ENCODE measurements at places on chromosomes 2 and 18.
A peak's percentile ranks its signal among the peaks of the same experiment; 100 is the strongest.

DNA sequence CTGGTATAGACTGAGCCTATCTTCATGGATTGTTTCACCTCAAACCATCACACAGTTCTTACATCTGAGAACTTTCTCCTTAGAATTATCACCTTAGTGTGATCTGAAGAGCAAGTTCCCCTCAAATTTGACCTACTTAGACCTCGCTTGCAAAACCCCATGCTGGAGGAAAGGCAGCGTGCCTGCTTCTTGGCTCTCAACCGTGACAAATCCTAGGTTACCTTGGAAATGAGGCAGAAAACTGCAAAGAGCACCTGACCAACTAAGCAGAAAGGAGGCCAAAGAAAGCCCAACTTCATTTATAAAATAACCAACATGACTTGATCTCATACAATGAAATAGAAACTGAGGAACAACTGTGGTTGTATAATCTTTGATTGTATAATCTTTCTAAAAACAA, 146.4 kb downstream of the RAB3GAP1 start:
- DNase-seq = no peak

GRCh38 chr2:215983581-215984351, 29.6 kb downstream of the MREG start:
- no peak for DNase-seq

DNA sequence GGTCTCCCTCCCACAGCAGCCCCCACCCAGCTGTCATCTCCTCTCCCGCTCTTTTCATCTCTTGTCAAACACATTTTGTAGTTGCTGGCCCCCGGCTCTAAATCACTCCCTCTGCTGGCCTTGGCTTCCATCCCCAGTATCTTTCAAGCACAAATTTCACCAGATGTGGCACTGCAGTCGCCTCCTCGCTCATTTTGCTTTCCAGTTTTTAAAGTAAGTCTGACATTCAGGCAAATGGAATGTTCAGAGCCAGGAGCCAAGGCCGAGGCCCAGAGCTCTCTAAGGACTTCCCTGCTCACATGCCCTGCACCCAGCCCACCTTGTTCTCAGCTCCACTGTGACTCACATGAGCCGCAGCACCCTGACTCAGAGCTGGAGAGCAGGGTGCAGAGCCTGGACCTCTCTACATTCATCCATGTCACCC, 158.4 kb downstream of the GALNT14 start:
- no peak for DNase-seq

DNA sequence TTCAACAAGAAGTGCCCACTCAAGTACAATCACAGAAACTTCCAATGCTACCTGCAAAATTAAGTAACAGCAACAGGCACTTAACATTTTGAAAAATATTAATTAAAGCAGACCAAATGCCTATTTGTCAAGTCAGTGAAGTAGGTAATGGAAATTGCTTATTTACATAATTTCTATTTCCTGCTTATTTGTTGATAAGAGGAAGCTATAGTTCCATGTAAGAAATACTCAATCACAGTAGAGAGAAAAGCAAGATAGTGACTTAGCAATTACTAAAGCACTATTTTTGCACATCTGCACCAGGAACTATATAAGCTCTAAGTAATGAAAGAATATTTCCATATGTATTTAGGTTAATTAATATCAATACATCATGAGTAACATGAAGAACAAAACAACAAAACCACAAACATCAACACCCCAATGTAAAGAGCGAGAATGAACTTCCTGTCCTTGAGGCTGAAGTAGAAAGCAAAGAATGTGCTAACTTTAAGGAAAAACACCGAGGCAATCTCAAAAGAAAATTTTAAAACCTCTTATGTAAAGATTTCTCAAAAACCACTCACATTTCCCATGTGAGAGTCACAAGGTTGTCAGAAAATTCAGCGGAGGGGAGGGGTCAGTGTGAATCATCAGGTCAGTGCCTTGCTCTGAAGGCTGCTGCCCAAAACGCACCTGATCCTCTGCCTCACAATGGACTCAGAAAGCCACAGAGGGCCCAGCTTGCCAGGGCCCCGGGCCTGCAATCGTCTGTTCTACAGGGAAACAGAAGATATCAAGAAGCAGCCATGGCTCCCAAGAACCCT, 12.5 kb downstream of the NPC1 start:
- DNase-seq = peak; percentile 44

- DNase-seq = no peak
Measured at GRCh38 chr2:36351736-36352349, 3.7 kb upstream of the CRIM1 start.

DNA sequence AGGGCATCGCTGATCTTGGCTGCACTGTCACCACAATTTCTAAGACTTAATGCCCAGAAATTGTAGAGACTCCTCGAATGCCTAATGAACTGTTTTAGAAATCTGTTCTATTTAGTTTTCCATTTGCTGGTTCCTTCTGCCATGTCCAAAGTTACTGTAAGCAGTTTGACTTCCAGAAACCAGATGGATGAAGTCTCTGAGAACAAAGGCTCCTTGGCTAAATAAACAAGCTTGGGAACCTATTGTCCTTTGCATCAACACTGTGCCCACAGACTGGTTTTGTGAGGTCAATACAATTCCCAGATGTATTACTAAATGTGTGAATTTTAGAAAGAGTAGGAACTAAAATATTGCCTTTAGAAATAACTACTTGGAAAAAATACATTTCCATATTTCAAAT, 600.2 kb downstream of the NYAP2 start:
- no peak for DNase-seq

- no peak for DNase-seq
Measured at GRCh38 chr2:237571551-237571950, 5.2 kb downstream of the PRLH start.

DNA sequence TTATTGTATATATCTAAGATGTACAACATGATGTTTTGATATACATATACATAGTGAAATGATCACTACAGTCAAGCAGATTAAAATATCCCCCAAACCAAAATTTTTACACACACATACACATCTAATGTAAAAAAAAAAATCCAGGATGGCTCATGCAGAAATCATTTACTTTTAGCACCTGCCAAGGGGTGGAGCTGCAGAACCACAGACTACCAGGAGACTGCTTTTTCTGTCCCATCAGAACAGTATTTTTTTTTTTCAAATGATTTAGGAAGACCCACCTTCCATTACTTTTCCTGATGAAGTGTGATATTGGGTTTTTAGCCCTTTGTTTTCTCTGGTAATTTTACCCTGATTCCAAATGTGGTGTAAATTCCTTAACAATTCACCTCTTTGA, 61.9 kb downstream of the AQP4 start:
- DNase-seq = no peak

DNA sequence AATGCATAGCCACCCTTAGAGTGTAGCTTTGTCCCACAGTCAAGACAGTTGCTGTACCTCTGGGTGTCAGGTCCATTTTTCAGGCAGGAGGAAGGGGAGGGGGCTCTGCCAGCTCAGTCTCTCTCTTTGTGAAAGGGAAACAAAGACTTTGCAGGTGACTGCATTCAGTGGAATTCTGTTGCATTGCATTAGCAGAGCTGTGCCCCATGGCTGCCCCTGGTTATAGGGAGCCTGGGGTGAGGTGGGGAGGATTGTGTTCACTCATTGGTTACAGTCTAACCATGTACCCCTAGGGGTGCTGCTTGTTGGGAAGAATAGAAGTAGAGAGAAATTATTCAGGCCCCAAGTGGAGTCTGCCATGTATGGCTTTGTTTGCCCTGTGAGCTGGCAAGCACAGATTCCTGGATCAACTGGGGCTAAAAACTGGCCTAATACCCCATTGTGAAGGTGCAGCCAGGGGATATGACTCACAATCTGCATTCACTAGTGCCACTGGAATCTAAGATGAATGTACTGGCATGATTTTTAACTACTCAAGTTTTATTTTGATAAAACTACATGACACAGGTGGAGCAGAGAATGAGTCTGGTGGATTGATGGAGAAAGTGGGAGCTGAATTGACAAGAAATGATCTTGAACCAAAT, 118.4 kb downstream of the SH3BP4 start:
- DNase-seq = no peak

All from CD4-positive, alpha-beta T cell treated with Interferon gamma for 1 hour (primary cell).